Stimulated activated CD4-positive, alpha-beta T cell treated with anti-CD3 and anti-CD28 coated beads, Interleukin-1b, Interleukin-23, amount 100 ng/mL, for 1 hour (primary cell): ENCODE measurements at places on chromosomes 5 and 9.

GRCh38 chr5:135030956-135031812 lies 2.8 kb downstream of the PITX1 start:
- DNase-seq = no peak

GRCh38 chr5:151659001-151659754 lies 27.5 kb downstream of the SPARC start:
- DNase-seq = peak; percentile 66

DNA sequence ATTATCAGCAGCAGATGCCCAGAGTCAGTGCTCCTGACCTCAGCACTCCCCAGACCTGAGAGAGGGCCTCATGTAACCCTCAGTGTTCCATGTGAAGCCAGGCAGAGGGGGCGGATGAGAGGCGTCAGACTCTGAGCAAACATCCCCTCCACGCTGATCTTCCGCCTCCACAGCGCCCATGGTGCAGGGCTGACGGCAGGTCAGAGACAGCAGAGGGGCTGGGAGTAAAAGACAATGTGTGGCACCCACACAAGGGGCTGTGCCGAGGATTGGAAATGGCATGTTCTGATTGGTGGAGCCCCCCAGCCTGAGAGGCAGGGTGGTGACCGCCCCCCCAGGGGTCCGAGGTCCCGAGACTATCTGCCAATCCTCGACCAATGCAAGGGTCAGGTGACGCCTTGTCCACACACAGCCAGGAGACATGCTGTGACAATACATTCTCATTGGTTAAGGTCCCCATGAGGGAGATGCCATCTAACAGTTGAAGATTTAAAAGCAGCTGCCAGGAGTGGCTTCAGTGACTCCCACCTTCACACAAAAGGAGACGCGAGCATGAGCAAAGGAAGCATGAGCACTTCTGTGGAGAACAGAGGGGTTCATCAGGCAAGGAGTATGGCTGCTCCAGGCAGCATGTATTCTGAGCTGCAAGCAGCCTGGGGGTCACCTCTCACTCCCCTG lies 19.3 kb upstream of the SLC25A51 start:
- no peak for DNase-seq

DNA sequence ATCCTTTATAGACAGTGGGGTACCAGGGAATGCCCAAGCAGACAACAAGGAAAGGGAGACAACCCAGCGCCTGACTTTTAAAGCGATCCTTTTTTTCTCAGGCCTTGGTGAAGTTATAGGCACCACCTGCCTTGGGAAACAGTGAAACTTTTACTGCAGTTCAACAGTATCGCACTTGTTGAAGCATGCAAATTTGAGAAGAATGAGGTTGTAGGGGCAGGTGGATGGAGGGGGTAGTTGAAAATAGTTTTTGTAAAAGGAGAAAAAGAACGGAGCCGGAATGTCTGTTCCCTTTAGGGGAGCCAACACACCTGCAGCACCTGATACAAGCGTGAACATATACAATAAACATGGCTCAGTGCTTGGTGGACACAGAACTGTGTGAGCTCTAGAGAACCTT lies 190.2 kb upstream of the NR3C1 start:
- no peak for DNase-seq

GRCh38 chr5:18099261-18099660 lies 465.0 kb downstream of the TAF11L14 start:
- DNase-seq = no peak
